ENCODE measurements at places on chromosomes 11 and 22. TPM values are rescaled to one million over a fixed set of nuclear protein-coding genes. Genes with fewer than 3 reads are reported as not detected.

DNA sequence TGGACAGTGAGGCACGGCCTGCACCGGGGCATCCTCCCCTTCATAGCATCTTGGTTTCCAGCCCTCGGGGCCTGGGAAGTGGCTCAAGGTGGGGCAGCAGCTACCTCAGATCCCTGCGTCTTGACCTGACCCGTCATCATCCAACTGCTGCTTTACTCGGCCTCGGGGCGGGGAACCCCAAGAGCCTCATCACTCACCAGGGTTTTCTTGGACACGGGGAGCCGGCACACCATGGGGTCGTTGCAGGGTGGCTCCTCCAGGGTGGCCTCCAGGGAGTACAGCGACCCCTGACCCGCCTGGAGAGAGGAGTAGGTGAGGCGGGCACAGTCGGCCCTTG is 651 bp downstream of the CTSF start:
- DNase-seq: no peak

DNA sequence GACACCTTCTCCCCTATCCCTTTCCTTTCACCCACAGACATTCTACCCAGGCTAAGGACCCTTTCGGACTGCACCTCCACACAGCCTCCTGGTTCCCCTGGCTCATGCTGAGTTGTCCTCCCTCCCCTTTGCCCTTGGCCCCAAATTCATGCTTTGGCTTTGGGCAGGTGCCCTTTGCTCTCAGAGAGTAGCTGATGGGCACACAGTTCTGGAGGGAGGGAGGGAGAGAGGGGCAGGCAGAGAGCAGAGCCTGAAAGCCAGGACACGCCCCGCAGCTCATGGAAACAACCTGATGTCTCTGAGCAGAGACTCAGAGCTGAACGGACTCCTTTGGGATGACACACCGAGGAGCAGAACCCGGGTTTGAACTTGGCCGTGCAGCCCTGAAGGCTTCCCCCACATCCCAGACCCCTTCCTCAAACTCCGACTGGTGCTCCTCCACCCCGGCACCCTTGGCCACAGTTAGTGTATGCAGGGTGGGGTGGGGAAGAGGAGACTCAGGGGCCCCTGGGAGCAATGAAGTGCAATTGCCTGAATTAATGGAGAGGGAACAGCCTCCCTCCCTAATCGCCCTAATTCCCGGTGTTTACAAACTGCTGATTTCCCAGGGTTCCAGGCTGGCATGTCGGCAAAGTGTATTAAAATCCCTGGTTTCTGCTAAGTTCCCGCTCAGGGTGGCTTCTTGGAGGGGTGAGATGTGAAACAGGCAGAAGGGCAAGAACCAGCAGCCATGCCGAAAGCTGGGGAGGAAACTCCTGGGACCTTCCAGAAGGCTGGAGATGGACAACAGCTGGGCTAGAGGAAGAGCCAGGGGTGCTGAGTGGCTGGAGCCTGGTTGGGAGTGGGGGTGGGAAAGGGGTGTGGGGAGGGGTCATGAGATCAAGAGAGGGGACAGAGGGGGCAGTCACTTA is 71.2 kb upstream of the SHISAL1 start:
- no peak for DNase-seq

DTX4 gene
- 2.4 TPM for total RNA-seq

GRCh38 chr11:44017443-44018126 is 30.2 kb upstream of the ACCSL start:
- DNase-seq: no peak

PLA2G3 gene
- total RNA-seq: under 0.01 TPM

VEGFB gene
- total RNA-seq: 6.7 TPM

DNA sequence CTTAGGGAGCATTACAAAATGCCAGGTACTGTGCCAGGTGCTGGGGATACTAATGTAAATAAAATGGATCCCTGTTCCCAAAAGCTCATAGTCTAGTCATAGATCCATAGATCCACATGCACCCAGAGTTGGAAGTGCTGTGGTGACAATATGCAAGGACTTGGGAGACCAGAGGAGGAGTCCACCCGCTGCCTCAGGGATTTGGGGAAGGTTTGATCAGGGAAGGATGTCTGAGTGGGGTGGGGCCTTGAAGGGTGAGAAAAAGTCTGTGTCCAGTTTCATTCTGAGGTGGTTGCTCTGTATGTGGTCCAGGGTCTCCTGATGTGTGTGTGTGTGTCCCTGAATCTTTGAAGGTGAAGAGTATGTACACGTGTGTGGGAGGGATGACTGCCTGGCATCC is 9.2 kb downstream of the SOX10 start:
- DNase-seq: no peak

KCNJ11 gene
- total RNA-seq: 0.77 TPM

DNA sequence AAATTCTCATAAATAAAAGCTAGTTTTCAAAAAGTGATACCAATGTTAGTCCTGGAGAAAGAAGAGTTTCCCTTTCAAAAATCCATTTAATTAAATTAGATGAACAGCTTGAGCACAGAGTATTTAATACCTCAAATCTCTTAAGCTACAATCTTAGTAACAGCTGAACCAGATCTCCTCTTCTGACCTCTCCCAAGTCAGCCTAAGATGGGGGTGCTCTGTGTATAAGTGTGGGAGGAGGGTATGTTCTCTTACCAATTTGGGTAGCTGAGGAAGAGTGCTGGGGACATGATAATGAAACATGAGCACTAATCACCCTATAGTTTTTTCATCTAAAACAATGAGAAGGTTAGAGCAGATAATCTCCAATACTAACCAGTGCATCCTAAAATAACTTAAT is 9.6 kb downstream of the TPH1 start:
- DNase-seq: no peak

- DNase-seq: peak; percentile 76
These were observed 199.9 kb downstream of the FAM181B start for GRCh38 chr11:82533628-82534327.

GRCh38 chr11:65003282-65003681 is 6.5 kb upstream of the BATF2 start:
- peak; percentile 38 for DNase-seq

OR5A2 gene
- total RNA-seq: not detected

GUCY1A2 gene
- total RNA-seq: not detected

DNA sequence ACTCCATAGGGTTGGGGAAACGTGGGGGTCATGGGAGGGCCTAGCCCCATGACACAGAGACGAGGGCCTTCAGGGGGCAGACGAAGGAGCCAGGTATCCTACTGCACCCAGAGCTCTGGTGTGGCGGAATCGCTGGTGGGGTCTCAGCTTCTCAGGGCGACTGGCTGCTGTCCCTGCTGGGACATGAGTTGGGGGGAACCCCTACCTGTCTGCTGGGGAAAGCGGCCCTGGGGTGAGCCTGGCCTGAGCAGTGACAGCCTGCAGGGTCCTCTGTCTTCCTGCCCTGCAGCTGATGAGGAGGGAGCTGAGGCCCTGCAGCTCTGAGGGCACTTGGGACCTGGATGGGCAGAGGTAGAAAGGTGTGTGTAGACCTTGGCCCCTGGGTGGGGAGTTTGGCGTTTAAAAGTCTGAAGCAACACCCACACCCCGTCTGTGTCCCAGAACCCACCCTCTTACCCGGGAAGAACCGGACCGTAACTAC is 33.6 kb upstream of the GRAMD4 start:
- DNase-seq: no peak

DNA sequence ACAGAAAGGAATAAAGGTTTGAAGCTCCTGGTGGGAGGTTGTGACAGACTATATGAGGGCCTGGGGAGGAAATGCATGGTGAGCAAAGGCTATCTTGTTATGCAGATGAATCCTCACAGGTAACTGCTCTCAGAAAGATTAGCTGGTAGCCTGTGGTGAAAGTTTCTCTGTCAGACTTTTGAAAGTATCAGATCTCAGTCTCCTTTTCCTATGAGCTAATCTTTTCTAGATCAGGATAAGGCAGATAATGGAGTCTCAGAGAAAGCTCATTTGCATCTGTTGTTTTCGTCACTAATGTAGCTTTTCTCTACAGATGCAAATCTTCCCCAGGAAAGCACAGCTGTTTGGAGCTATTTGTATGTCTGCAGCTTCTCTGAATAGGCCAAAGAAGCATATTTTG is 21.0 kb upstream of the OR6X1 start:
- DNase-seq: no peak

- DNase-seq: no peak
These were observed 26.1 kb upstream of the KRTAP5-6 start for GRCh38 chr11:1670905-1671371.

MMP12 gene
- not detected for total RNA-seq

- DNase-seq: peak; percentile 50
These were observed 101.2 kb upstream of the RAG2 start for GRCh38 chr11:36699271-36699670.

GRCh38 chr11:62024936-62025486 is 57.6 kb upstream of the FTH1 start:
- DNase-seq: no peak

GRCh38 chr11:9574622-9575259 is 1.3 kb downstream of the WEE1 start:
- no peak for DNase-seq

- DNase-seq: no peak
These were observed 39.4 kb downstream of the MICAL2 start for GRCh38 chr11:12149672-12150225.

GRCh38 chr11:105081412-105082150 is 36.4 kb upstream of the CARD16 start:
- no peak for DNase-seq

- DNase-seq: no peak
These were observed 198.4 kb upstream of the SESN3 start for GRCh38 chr11:95429376-95429907.

GRCh38 chr11:111819161-111819828 is 52.1 kb downstream of the ALG9 start:
- no peak for DNase-seq

DNA sequence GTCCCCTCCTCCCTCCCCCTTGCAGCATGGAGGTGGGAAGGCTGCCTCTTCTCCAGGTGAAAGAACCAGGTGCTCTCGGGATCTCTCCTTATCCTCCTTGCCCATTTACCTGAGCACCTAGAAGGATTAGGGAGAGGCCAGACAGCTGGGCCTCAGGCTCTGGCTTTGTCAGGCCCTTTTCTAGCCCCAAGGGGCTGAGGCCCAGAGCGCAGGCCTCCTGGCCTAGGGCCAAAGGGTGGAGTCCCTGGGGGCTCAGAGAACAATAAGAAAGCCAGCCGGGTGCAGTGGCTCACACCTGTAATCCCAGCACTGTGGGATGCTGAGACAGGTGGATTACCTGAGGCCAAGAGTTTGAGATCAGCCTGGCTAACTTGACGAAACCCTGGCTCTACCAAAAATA is 5.4 kb upstream of the TTLL1 start:
- no peak for DNase-seq

GRCh38 chr11:118608360-118609227 is 1.2 kb downstream of the PHLDB1 start:
- peak; percentile 37 for DNase-seq

VWA5A gene
- 18.8 TPM for total RNA-seq

GRCh38 chr11:8656291-8656690 is 26.2 kb downstream of the TRIM66 start:
- no peak for DNase-seq

NELL1 gene
- not detected for total RNA-seq

DNA sequence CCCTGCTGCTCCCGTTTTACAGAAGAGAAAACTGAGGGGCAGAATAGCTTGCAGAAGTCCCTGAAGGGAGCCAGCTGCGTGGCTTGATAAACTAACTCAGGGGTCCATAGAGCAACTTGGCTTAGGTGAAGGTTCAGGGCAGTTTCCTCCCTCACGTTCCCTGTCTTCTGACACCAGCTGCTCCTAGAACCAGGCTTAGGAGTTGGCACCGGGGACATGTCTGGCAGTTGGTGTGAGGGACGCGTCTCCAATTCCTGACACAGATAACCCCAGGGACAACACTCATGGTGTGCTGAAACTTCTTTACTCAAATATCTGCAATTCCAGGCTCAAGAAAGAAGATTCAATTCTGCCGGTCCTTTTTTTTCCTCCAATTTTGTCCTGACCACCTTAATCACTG is 85.7 kb downstream of the DSCAML1 start:
- no peak for DNase-seq

SIRT3 gene
- total RNA-seq: 9.9 TPM
